ENCODE measurements at places on chromosomes 13 and 19. TPM values are rescaled to one million over a fixed set of nuclear protein-coding genes. Genes with fewer than 3 reads are reported as not detected.

ZNF446 gene
- total RNA-seq: 11.5 TPM

DNA sequence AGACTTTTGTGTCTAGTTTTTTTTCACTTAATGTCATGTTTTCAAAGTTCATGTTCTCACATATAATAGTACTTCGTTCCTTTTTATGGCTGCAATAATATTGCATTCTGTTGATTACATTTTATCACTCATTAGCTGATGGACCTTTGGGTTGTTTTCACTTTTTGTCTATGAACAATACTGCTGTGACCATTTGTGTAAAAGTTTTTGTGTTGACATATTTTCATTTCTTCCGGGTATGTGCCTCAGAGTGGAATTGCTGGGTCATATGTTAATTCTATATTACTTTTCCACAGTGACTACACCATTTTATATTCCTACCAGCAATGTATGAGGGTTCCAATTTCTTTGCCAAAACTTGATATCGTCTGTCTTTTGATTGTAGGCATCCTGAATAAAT lies 85.8 kb upstream of the MLNR start:
- DNase-seq: no peak

- DNase-seq: no peak
Measured at GRCh38 chr19:48922548-48923490, 10.7 kb upstream of the DHDH start.

- no peak for DNase-seq
Measured at GRCh38 chr19:55641426-55642152, 787 bp downstream of the ZNF580 start.

- no peak for DNase-seq
Measured at GRCh38 chr19:29622166-29623070, 16.3 kb downstream of the POP4 start.

VSTM1 gene
- not detected for total RNA-seq

B3GNT8 gene
- 0.18 TPM for total RNA-seq

- DNase-seq: no peak
Measured at GRCh38 chr13:80630685-80631121, 289.8 kb upstream of the SPRY2 start.

METTL21C gene
- total RNA-seq: 0.82 TPM

DNA sequence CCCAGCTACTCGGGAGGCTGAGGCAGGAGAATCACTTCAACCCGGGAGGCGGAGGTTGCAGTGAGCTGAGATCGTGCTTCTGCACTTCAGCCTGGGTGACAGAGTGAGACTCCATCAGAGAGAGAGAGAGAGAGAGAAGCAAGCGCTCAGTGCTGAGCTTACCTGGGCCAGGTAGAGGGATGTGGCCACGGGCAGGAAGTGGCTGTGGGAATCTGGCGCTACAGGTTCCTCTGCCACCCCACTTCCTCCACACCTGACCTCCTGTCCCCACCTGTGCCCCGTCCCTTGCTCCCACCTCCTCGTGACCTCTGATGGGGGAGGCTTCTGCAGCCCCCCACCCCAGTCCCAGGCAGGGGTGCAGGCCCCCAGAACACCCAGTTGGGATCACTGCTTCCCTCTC lies 1.0 kb upstream of the NCCRP1 start:
- DNase-seq: no peak

DNA sequence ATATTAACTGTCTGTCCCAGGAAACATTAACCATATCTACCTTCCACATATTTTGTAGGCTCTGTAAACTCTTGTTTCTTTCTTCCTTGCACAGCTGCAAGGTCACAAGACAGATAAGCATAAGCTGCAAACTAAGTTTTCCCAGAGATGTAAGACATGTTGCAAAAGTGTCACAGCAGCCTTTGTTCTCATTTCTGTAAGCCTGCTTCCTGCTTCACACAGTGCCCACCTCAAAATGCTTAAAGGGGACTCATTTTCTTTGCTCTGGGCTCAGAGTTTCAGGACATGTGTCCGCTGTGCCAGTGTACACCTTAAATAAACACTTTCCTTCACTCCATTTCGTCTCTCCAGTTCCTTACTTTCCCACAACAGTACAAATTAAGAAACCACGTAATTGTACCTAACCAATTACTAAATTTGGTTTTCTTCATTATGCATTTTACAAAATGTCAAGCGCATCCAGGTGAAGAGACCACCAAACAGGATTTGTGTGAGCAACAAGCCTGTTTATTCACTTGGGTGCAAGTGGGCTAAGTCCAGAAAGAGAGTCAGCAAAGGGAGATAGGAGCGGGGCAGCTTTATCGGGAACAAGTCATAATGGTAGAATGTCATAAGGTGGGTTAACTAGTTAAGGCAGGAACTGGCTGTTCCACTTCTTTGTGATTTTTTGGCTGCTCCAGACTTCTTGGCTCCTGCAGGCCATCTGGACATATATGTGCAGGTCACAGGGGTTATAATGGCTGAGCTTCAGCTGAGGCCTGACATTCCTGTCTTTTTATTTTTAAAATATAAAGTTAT lies 12.7 kb upstream of the ZNF431 start:
- no peak for DNase-seq

DNA sequence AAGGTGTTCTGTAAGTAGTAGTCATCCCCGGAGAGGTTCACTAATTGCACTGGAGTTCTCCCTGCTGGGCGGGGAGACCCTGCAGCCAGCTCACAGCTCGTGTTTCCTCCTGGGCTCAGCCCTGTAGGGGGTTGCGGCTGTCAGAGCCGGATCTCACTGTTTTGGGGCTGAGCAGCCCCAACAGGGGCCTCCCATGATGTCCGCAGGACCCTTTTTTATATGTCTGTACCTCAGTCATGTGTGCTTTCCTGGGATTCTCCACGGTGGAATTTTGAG lies 130.2 kb upstream of the MCF2L start:
- no peak for DNase-seq

ICAM5 gene
- 1.6 TPM for total RNA-seq

- DNase-seq: no peak
Measured at GRCh38 chr19:8571006-8571411, 6.2 kb downstream of the MYO1F start.

ETV2 gene
- total RNA-seq: 0.54 TPM

- no peak for DNase-seq
Measured at GRCh38 chr13:71459708-71460107, 407.3 kb downstream of the DACH1 start.

RFPL4AL1 gene
- total RNA-seq: not detected

DNA sequence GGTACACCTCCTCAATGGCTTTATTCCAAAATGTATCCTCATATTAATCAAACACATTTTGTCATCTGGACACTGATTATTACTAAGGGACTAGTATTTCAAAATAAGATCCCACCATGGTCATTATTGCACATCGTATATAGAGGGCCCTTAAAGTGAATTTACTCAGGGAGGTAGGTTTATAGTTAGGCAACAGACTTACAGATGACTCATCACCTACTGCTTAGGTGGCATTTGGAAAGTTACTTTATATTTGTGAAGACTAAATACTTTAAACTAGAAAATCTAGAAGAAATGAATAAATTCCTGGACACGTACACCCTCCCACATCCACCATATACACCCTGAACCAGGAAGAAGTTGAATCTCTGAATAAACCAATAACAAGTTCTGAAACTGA lies 353.0 kb downstream of the KCTD12 start:
- no peak for DNase-seq

LILRA1 gene
- total RNA-seq: 0.09 TPM
